Activated CD4-positive, alpha-beta T cell treated with anti-CD3 and anti-CD28 coated beads, Interleukin-2, amount 50 U/mL, for 24 hours (primary cell): ENCODE measurements at places on chromosomes 5 and 9.
A peak's percentile ranks its signal among the peaks of the same experiment; 100 is the strongest.

GRCh38 chr5:129082225-129083136, 12.1 kb upstream of the ISOC1 start:
- DNase-seq = no peak

DNA sequence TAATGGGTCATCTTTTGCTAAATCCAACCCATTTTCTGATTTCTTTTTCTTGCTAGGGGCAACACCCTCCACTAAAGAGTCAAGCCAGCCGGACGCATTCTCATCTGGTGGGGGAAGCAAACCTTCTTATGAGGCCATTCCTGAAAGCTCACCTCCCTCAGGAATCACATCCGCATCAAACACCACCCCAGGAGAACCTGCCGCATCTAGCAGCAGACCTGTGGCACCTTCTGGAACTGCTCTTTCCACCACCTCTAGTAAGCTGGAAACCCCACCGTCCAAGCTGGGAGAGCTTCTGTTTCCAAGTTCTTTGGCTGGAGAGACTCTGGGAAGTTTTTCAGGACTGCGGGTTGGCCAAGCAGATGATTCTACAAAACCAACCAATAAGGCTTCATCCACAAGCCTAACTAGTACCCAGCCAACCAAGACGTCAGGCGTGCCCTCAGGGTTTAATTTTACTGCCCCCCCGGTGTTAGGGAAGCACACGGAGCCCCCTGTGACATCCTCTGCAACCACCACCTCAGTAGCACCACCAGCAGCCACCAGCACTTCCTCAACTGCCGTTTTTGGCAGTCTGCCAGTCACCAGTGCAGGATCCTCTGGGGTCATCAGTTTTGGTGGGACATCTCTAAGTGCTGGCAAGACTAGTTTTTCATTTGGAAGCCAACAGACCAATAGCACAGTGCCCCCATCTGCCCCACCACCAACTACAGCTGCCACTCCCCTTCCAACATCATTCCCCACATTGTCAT, 72.0 kb downstream of the NUP214 start:
- no peak for DNase-seq

- no peak for DNase-seq
Observed at GRCh38 chr5:135140446-135141204, 106.6 kb upstream of the PITX1 start.

- peak; percentile 2 for DNase-seq
Observed at GRCh38 chr5:142507531-142508372, 178.1 kb downstream of the FGF1 start.

DNA sequence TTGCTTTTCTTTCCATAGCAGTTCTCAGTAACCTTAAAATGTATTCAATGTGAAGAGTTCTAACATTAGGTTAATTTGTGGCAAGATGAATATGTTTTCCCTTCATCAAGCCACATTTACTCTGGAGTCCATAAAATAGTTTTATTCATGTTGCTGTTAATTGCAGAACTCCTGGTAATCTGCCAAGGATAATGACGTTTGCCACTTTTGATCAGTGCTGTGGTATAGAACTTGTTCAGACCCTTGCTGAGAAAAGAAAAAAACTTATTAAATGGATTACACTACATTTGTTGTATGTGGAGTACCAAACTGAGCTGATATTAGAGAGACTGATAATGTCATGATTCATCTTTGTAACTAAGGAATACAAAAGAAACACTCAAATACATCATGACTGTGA, 212.4 kb upstream of the DMAC1 start:
- DNase-seq = no peak

- no peak for DNase-seq
Observed at GRCh38 chr5:50768634-50769033, 102.2 kb downstream of the PARP8 start.

GRCh38 chr5:115869256-115869795, 27.6 kb downstream of the AP3S1 start:
- no peak for DNase-seq

- no peak for DNase-seq
Observed at GRCh38 chr5:160082614-160083500, 36.4 kb downstream of the PWWP2A start.
